ENCODE measurements at places on chromosomes 6 and 20.

DNA sequence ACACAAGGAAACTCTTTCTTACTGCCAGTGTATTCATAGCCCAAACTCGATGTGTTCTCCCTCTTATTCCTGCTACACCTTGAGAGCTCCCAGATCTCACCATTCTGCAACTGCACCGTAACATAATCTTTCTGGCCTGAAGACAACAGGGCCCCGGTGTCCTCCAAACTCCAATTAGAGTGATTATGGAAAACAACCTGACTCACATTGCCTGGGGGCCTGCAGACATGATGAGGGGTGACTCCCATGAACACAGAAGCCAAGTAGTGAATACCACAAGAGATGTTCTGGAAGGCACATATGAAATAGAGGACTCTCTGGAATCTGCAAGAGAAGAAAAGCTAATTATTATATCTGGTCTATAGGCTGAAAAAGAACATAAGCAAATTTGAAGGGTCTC is 19.7 kb downstream of the SLC22A16 start:
- no peak for DNase-seq

GRCh38 chr6:16728513-16729182 is 32.6 kb downstream of the ATXN1 start:
- DNase-seq, result no peak

DNA sequence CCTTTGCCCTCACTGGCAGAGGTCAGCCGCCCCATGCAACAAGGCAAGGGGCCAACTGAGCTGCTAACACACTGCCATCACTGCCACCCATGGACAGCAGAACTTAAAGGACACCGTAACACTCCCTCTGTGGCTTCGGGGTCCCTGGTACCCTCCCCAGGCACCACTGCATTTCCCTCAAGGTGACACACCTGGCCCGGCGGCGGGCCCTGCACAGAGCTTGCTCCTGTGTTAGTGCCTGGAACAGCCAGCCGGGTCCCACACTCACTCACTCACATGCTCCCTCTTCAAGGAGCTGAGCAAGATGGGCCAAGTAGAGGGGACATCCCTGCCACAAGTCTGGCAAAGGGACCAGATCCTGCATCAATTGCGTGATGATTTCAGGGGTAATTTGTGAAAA is 126.5 kb upstream of the SOX4 start:
- DNase-seq, result no peak

DNA sequence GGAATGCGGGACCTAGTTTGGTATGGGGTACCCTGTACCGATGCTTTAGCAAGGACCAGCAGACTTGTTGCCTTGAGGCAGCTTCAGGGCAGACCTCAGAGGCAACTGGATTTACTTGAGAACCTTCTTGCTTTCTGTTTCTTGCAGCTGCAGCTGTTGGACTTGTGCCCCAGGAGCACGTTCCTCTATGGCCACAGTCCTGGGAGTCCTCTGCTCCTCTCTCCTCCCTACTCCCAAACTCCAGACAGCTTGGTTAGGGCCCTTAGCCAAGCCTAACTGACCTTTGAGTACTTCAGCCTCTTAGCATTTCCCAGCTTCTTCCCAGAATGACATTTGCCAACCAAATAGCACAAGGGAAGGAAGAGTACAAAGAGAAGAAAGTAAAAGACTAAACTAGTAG is 34.7 kb downstream of the GHRH start:
- no peak for DNase-seq

- no peak for DNase-seq
Measured at GRCh38 chr6:106496823-106497222, 132.5 kb downstream of the RTN4IP1 start.

GRCh38 chr6:3959385-3959784 is 110.2 kb downstream of the FAM50B start:
- no peak for DNase-seq

GRCh38 chr6:16757332-16757731 is 3.9 kb downstream of the ATXN1 start:
- no peak for DNase-seq

DNA sequence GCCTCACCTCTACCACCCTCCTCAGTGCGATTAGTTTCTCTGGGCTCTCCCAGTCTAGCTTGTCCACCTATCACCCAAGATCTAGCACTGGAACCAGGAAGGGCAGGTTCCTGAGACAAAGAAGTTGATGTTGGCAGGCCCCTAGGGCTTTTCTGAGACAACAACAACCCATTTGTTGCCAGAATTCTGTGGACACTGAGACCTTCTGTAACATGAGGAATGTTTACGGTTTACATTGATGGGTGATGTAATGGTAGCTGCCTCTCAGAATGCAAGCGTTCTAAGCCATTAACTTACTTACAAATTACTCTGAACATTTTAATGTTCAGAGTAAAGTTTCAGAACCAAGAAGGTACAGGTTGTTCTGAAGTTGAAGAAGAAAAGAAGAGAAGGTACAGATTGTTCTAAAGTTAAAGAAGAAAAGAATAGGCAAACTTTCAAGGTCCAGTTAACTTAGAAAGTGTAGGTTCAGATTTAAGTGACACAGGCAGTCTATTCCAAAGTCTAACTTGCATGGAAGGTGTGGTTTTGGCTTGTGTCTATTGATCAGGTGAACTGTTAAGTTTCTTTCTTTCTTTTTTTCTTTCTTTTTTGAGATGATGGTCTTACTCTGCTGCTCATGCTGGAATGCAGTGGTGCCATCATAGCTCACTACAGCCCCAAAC is 3.7 kb upstream of the MED23 start:
- no peak for DNase-seq

GRCh38 chr6:164015088-164015484 is 600.6 kb downstream of the QKI start:
- DNase-seq, result no peak

GRCh38 chr20:47272893-47273590 is 83.5 kb downstream of the ZMYND8 start:
- no peak for DNase-seq

GRCh38 chr6:160730911-160731310 is 28.9 kb downstream of the PLG start:
- no peak for DNase-seq

- no peak for DNase-seq
Measured at GRCh38 chr6:138107752-138108592, 753 bp upstream of the PERP start.

DNA sequence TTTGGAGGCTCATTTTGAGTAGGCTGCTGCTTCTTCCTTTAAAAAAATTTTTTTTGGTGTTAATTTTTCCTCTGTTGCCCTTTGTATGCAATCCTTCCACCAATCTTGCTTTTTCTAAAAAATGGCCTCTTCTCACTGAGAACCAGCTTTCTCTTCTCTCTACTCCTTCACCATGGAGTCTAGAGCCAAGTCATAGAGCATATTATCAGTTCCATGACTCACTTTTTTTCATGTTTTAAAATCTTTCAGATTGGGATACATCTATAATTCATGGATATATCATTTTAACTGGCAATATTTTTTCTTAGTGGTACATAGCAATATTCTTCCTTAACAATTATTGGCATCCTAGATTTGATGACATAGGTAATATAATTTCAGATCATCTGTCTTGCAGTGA is 62.7 kb downstream of the SLX4IP start:
- no peak for DNase-seq

- DNase-seq, result peak; percentile 93
Measured at GRCh38 chr20:59032023-59032712, at the start of gene ATP5F1E. Gene ATP5F1E (minus strand): TSS chr20:59032335. CDS start chr20:59032251, 84 bp downstream.

- no peak for DNase-seq
Measured at GRCh38 chr6:15305496-15305895, 59.6 kb downstream of the JARID2 start.

DNA sequence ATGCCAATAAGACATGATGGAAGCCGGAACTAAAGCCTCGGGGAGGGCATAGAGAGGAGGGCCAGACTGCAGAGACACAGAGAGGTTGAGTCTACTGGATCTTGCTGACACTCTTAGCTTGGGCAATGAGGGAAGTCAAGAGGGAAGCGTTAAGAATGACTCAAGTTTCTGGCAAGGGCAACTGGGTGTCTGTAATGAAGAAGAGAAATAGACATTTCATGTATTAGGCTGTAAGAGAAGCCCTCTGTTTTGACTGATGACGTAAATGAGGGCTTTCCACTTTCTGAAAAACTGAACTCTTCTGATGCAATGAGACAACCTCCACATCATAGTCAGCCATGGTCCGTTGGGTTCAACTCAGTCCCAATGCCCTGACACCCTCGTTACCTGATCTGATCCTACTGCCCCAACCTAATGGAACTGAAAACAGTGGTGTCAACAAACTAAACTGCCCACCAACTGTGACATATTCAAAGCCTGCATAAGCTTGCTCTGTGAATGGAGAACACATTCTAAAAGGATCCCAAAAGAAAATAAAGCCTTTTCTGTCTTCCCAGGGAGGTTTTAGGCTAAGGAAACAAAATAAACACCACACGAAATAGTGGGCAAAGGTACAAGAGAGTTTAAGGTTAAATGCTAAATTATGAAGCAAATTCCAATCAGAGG is 45.8 kb upstream of the PNRC1 start:
- no peak for DNase-seq

GRCh38 chr20:57426271-57426689 is 35.1 kb downstream of the RBM38 start:
- no peak for DNase-seq

DNA sequence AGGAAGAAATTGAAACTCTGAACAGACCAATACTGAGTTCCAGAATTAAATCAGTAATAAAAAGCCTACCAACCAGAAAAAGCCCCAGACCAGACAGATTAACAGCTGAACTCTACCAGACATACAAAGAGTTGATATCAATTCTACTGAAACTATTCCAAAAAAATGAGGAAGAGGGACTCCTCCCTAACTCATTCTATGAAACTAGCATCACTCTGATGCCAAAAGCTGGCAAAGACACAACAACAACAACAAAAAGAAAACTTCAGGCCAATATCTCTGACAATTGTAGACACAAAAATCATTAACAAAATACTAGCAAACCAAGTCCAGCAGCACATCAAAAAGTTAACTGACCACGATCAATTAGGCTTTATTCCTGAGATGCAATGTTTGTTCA is 246.0 kb upstream of the RUNX2 start:
- no peak for DNase-seq

DNA sequence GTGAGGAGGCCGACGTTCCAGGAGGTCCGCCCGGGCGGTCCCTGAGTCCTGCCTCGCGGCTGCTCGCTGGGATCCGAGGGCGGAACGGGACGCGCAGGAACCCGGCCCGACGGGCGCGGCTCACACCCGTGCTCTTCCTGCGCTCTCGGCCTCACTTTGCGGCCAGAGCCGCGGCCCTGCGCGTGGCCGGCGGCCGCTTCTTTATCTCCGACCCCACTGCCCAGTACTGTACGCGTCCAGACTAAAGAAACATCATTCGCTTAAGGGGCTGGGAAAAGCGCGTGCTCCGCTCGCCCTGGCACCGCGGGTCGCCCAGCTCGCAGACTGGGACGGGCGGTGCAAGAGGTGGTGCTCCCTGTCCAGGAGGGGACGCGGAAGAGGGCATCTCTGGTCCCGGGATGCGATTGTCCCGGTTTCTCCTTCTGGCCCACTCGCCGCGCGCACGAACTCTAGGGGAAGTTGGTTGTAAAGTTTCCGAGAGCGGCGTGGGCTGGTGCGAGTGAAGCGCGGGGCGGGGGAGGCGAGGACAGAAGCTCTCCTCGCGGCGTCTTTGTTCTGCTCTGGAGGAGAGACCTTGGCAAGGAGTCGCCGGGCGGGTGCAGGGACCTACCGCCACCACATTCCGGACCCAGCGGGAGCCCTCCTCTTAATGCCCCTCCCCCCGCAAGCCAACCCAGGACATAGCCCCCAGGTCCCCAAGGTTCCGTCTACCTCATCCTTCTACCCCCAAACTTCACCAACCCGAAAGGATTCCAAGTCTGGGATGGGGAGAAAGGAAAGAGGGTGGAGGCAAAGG is 71.0 kb downstream of the SOX4 start:
- DNase-seq, result no peak

DNA sequence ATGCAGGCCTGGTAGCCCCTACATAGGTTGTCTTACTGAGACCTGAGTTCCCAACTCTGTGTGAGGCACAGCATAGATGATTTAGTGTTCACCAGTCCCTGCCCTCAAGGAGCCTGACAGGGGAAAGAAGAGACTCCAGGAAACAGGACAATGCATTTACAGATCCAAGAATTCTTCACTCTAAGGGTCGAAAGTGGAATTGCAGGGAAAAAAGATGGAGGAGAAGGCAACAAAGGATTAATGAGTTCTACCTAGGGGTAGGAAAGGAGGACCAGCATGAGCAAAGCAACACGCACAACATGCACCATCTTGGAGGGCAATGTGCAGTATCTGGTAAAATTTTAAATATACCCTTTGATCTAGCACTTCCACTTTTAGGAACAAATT is 5.9 kb downstream of the SPAG4 start:
- DNase-seq, result no peak

DNA sequence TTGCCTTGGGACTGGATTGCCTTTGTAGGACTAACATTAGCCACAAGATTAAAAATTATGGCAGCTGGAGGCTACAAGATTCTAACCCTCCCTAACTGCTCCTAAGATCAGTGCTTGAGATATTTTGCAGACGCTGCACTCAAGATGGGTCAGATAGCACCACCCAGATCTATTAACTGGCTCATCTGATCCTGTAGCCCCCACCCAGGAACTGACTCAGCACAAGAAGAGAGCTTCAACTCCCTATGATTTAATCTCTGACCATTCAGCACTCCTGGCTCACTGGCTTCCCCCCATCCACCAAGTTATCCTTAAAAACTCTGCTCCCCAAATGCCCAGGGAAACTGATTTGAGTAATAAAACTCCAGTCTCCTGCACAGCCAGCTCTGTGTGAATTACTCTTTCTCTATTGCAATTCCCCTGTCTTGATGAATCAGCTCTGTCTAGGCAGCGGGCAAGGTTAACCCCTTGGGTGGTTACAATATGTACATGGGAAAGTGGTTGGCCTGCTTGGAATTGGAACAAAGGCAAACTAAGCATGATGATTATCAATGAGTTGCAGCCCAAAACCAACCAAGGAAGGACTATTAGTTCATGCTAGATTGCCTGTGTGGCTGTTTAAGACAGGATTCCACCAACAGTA is 111.3 kb downstream of the OR2B2 start:
- no peak for DNase-seq
